ENCODE measurements at places on chromosomes 6 and 20. TPM values are rescaled to one million over a fixed set of nuclear protein-coding genes. Genes with fewer than 3 reads are reported as not detected.

DNA sequence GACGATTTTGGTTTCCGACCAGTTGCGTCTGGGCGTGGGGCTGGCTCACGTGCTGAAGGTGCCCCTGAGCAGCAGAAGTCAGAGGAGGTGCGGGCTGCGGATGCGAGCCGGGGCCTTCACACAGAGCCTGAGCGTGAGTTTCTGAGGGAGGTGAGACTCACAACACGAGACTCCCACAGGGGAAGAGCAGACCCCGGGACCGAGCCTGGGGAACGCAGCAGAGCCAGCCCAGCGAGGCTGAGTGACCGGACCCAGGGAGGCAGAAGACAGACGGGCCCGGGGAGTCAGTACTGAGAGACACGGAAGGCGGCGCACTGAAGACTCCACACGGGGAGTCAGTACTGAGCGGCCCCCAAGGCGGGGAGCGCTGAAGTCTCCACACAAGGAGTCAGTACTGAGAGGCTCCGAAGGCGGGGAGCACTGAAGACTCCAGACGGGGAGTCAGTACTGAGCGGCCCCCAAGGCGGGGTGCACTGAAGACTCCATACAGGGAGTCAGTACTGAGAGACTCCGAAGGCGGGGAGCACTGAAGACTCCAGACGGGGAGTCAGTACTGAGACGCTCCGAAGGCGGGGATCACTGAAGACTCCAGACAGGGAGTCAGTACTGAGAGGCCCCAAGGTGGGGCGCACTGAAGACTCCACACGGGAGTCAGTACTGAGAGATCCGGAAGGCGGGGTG lies 77.8 kb downstream of the DLL1 start:
- no peak overlapping the region for H3K4me3 ChIP-seq
- no peaks in the 10 kb centered on the region for H3K36me3 ChIP-seq
- H3K27me3 ChIP-seq, result peaks cover 29% of the 10 kb centered on the region
- no peak for DNase-seq

Gene PSMB9
- 173 TPM for total RNA-seq

Gene SPEF1
- not detected for total RNA-seq

DNA sequence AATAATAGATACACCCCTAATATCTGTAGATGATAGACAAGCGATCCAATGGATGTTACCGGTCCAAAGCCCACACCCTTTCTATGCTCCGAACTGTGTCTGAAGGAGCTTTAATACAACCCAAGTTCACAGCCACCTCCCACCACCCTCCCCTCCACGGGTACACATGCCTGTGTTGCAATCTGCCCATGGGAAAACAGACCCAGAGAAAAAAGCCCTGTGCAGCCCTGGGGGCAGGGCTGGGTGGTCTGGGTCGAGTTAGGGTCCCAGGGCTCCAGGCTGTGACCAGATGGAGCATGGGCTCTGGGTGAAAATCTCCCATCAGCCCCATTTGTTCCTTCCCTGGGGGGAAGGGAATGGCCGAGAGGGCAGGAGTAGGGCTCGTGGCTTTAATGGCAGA lies 65.8 kb downstream of the BANF2 start:
- DNase-seq, result no peak
- no peak overlapping the region for H3K27ac ChIP-seq
- H3K27me3 ChIP-seq, result peaks cover 21% of the 10 kb centered on the region

- H3K27ac ChIP-seq, result no peak overlapping the region
- no peaks in the 10 kb centered on the region for H3K4me1 ChIP-seq
- H3K27me3 ChIP-seq, result no peaks in the 10 kb centered on the region
- no peak overlapping the region for H3K4me3 ChIP-seq
These were observed 135.5 kb downstream of the PAX1 start for GRCh38 chr20:21840991-21841390.

Gene GPSM3
- 311 TPM for total RNA-seq

DNA sequence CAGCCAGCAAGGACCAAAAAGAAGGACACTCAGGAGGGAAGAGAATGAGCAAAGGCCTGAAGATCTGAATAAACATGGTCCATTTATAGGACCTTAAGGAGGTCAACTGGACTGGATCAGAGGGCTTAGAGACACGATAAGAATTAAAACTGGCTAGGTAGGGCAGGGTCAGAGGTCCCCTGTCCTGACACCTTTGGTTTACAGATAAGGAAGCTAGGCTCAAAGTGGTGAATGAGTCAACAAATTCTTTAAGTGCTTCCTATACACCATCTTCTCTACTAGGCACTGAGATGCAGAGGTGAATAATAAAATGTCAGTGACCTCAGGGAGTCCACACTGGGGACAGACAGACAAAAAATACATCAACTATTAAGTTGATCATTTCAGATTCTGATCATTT lies 70.3 kb downstream of the HIVEP2 start:
- peaks cover 7% of the 10 kb centered on the region for H3K36me3 ChIP-seq
- no peak for DNase-seq
- H3K4me1 ChIP-seq, result peaks cover 23% of the 10 kb centered on the region
- H3K27ac ChIP-seq, result peak overlapping the region; percentile 44
- no peaks in the 10 kb centered on the region for H3K27me3 ChIP-seq

GRCh38 chr6:144351379-144352127 lies 66.4 kb downstream of the UTRN start:
- H3K27ac ChIP-seq, result peak overlapping the region; percentile 83
- H3K4me1 ChIP-seq, result peaks cover 41% of the 10 kb centered on the region
- no peak for DNase-seq
- H3K36me3 ChIP-seq, result no peaks in the 10 kb centered on the region
- peak overlapping the region; percentile 29 for H3K4me3 ChIP-seq

Gene RSPO4
- 0.70 TPM for total RNA-seq

Gene GNAS-AS1
- 1.1 TPM for total RNA-seq

DNA sequence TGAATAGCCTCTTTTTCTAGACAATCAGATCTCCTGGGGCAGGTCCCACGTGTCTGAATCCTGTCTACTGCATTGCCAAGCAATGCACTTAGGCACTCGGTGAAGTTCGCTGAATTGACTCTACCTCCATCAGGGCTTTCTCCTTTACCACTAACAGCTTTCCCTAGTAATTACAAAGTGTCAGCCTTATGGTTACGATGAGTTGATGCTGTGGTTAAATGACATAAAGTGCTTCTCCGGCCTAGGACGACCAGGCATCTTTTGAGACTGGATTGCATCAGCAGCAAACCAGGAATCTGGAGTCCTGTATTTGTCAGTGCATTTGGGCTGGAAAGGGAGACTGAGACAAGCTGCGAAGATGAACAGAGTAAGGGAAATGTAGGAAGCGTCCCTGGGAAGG lies 21.5 kb downstream of the NOX3 start:
- H3K36me3 ChIP-seq, result no peaks in the 10 kb centered on the region
- no peaks in the 10 kb centered on the region for H3K4me1 ChIP-seq
- H3K4me3 ChIP-seq, result no peak overlapping the region
- no peak for DNase-seq

Gene RBPJL
- total RNA-seq, result 0.29 TPM

DNA sequence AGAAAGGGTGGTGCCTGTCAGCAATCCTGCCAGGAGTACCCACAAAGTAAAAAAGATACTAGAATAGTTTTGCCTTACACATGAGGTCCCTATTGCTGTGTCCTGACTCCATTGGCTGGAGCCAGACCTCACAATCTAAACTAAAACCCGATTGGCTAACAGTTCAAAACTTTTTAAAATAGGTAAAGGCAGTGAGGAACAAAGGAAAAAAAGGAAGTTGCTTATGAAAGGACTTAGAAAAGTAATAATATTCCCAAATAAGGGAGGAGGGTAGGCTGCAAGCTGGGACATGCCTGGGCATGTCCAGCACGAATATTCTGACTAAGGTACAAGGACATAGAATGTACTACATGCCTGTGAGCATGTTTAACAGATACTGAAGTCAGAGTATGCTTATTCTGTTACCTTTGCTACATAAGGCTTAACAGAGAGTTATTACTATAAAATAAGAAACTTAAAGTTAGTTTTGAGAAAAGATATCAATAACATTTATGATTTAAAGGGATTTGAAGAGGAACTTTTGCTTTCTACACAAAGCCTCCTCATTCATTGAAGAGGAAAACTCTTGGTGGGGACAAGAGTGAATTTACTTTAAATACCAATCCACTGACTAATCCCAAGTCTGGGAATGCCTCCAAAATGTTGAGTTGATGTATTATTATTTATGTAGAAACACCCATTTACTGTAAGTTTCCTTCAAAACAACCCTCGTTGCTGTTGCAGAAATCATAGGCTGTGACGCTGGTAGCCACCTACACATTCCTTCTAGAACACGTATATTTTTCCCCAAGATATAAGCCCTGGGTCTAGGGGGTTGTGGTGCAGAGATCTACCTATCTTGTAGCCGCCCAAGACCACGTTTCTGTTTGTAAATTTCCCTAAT lies 8.2 kb upstream of the MTHFD1L start:
- H3K27ac ChIP-seq, result no peak overlapping the region
- no peaks in the 10 kb centered on the region for H3K36me3 ChIP-seq
- H3K4me1 ChIP-seq, result no peaks in the 10 kb centered on the region
- no peak for DNase-seq
- H3K27me3 ChIP-seq, result no peaks in the 10 kb centered on the region

Gene WFDC10B
- total RNA-seq, result not detected

DNA sequence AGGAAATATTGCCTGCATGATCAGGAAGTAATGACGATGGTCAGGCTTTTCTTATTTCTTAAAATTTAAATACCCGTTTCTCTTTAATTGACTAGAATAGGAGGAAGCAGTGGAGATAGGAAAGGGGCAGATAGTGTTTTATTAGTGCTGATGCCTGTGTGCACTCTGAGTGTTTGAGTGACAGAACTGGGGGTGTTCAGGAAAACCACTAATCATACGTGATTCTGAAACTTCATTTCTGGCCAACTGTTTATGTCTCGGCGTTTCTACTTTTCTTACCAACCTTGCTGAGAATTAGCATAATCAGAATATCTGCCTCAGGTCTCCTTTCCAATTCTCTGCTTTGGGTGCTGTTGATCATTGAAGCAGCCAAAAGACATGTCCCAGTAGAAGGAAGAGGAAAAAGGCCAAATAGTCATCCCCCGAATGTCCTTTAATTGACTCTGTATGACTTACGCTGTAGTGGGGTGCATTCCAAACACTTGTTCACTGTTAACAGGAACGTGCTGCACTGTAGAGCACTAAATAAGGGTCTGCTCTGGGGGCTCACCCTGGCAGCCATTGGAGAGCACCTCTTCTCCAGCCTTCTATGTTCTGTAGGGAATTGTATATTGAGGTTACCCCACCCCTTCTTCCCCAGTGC lies 152.9 kb downstream of the JARID2 start:
- H3K27me3 ChIP-seq, result no peaks in the 10 kb centered on the region
- no peak overlapping the region for H3K4me3 ChIP-seq
- no peak overlapping the region for H3K27ac ChIP-seq
- H3K36me3 ChIP-seq, result no peaks in the 10 kb centered on the region
- peaks cover 26% of the 10 kb centered on the region for H3K4me1 ChIP-seq

GRCh38 chr6:32223258-32224235 lies at the start of gene NOTCH4:
NOTCH4 (minus strand) TSS chr6:32224067; CDS start chr6:32223928, 139 bp downstream.
- H3K4me3 ChIP-seq, result no peak within 1 kb of the TSS
- no peak for DNase-seq
- no peaks in the 10 kb centered on the region for H3K36me3 ChIP-seq
- H3K4me1 ChIP-seq, result no peaks in the 10 kb centered on the region
- no peaks in the 10 kb centered on the region for H3K27me3 ChIP-seq
- no peak within 1 kb of the TSS for H3K27ac ChIP-seq

DNA sequence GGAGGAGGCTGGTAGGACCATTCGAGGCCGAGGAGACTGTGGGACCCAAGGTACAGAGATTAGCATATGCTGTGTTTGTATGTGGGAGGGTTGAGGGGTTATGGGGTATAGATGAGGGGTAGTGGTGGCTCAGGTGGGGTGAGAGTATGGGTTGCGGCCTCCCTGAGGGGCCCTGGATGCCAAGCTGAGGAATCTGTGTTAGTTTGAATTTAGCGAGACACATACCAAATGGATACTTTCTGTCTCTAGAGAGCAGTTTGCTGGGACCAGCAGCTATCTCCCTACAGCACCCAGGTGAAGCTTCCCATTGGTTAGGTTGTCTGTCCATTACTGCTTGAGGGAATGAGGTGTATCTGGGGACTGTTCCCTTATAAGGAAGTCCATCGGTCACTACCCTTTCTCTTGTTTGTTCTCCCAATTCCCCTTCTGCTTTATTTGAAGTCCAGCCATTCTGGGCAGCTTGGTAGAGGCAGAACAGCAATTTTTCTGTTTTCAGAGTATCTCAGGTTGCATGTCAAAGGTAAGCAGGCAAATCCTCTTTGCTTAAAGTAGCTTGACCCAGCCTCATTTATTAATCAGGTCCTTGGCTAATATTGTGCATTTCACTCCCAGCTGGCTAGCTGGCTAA lies 15.2 kb downstream of the CHMP4B start:
- no peaks in the 10 kb centered on the region for H3K36me3 ChIP-seq
- no peaks in the 10 kb centered on the region for H3K27me3 ChIP-seq
- H3K4me1 ChIP-seq, result peaks cover 40% of the 10 kb centered on the region
- no peak overlapping the region for H3K4me3 ChIP-seq

Gene TRDN
- not detected for total RNA-seq

Gene PAK5
- not detected for total RNA-seq

GRCh38 chr20:8152183-8152582 lies 20.1 kb downstream of the PLCB1 start:
- H3K4me3 ChIP-seq, result no peak overlapping the region
- DNase-seq, result no peak
- H3K4me1 ChIP-seq, result peaks cover 15% of the 10 kb centered on the region
- H3K36me3 ChIP-seq, result no peaks in the 10 kb centered on the region
- H3K27ac ChIP-seq, result no peak overlapping the region
- H3K27me3 ChIP-seq, result no peaks in the 10 kb centered on the region

Gene SYCP2L
- total RNA-seq, result not detected

DNA sequence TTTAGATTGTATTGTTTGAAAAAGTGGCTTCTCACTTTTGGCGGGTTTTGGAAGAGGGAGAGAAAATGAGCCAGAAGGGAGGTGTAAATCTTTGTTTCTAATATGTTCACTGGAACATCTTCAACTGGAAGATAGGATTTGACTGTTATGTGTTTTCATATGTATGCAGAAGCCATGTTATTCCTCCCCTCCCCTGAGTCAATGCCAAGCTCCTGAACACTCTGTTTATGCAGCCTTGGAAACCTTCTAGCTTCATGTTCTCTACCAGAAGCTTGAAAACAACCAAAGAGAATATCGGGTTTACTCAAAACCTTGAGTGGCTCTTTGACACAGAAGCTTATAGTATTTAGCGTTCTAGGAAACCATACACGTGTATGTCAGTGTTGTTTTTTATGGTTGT lies 279.1 kb downstream of the PRL start:
- no peak overlapping the region for H3K27ac ChIP-seq
- H3K4me3 ChIP-seq, result no peak overlapping the region
- peaks cover 9% of the 10 kb centered on the region for H3K4me1 ChIP-seq
- no peaks in the 10 kb centered on the region for H3K27me3 ChIP-seq
- H3K36me3 ChIP-seq, result no peaks in the 10 kb centered on the region
- no peak for DNase-seq

GRCh38 chr6:108874470-108875160 lies 26.4 kb downstream of the ARMC2 start:
- no peaks in the 10 kb centered on the region for H3K36me3 ChIP-seq
- DNase-seq, result no peak
- H3K27me3 ChIP-seq, result no peaks in the 10 kb centered on the region
- H3K4me1 ChIP-seq, result peaks cover 47% of the 10 kb centered on the region
- peak overlapping the region; percentile 85 for H3K27ac ChIP-seq

Measured in T-cell (primary cell).